Heart right ventricle (tissue), 16 donors: ENCODE measurements at places on chromosomes 5 and 9. TPM values are rescaled to one million over a fixed set of nuclear protein-coding genes. Genes with fewer than 3 reads are reported as not detected.

QRFP gene
- 0.06 TPM for polyA plus RNA-seq

CCL28 gene
- 0.10 TPM for polyA plus RNA-seq

- DNase-seq, result no peak
Measured at GRCh38 chr5:58458743-58459145, 1.1 kb downstream of the PLK2 start.

GRCh38 chr5:82107267-82107666, 135.4 kb downstream of the ATG10 start:
- DNase-seq, result no peak

GRCh38 chr9:132078699-132079356, 839 bp downstream of the MED27 start:
- no peak for DNase-seq

GRCh38 chr5:61969755-61970154, 336.3 kb upstream of the KIF2A start:
- DNase-seq, result no peak

GRCh38 chr9:138013836-138014562, 136.4 kb downstream of the CACNA1B start:
- no peak for DNase-seq
